SIG-M5 (cell line): ENCODE measurements at places on chromosomes 4 and X.

DNA sequence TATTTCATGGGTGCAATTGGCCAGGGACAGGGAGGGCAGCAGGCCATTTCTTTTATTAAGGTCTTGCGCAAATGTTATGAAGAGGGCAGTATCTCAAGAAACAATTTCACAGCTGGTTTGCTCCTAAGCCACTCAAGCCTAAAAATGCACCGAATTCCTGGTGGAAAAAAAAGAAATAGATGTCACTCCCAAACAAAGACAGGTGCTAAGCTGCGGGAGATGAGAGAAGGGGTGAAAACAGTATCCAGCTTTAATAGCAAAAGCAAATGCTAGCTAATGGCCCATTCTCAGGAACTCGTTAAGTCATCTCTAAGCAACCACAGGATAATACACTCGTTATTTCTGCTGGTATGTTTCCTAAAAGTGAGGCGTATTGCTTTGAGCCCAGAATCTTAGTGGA lies 116.4 kb downstream of the ARX start:
- DNase-seq = no peak

DNA sequence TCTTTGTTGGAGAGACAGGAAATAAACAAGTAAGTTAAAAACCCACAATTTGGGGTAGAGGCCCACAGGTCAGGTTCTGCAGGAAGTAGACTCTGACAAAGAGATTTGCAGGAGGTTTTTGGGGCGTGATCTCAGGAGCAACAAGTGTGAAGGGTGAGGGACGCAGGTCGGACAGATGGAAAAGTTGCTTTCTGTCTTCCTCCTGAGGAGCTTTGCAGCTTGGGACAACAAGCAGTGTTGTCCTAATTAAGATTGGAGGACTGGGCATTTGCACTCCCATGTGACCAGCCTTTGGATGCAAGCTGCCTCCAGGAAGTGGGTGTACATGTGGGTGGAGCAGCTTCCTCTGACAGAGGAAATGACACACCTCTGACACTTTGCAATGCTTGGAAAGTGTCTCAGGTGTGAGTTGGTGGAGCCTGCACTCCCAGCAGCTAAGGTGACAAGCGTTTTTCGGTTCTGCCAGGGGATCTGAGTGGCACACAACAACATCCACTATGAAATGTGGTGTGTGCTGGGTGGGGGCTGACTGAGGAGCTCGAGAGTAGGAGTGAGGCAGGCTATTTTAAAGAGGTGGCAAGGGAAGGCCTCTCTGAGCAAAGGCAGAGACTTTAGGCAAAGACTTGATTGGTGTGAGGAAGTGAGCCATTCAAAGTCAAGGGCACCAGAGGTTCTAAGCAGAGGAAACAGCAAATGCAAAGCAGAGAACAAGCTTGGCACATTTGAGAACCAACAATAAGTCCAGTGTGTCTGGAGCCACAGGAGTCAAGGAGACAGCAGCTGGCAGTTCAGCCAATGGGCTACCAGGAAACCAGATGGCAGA lies 339.8 kb upstream of the GATB start:
- DNase-seq = no peak

DNA sequence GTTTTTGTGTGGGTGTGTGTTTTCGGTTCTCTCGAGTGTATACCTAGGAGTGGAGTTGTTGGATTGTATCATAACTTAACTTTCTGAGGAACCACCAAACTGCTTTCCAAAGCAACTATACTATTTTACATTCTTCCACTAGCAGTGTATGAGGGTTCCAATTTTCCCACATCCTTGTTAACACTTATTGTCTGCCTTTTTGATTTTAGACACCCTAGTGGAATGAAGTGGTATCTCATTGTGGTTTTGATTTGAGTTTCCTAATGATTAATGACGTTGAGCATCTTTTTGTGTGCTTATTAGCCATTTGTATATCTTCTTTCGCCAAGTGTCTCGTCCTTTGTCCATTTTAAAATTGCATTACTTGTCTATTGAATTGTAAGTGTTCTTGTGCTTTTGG lies 118.6 kb downstream of the REPS2 start:
- DNase-seq = no peak

DNA sequence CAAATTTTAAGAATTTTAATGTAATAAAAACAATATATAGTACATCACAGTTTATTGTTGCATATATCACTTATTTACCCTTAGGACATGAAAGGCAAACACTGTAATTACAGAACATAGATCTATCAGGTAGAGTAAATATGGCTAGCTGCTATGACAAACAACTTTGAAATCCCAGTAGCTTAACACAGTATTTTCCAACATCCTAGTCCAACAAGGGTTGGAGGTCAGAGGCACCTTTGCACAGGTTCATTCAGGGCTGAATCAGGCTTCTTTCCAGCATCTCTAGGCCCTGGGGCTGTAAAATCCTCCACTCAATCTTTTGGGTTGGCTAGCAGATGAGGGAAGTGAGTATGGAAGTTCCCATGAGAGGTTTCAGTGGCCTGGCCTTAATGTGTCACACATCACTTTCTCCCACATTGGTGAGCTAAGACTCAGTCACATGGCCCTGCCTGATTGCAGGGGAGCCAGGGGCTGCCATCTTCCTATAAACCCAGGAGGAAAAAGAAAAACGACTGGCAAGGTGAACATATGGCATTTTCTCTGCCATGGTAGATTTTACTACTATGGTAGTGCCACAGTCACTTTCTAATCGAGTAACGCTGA lies 32.9 kb downstream of the HERC6 start:
- DNase-seq = no peak

- no peak for DNase-seq
These were observed 42.2 kb upstream of the HGFAC start for GRCh38 chr4:3399277-3400194.

DNA sequence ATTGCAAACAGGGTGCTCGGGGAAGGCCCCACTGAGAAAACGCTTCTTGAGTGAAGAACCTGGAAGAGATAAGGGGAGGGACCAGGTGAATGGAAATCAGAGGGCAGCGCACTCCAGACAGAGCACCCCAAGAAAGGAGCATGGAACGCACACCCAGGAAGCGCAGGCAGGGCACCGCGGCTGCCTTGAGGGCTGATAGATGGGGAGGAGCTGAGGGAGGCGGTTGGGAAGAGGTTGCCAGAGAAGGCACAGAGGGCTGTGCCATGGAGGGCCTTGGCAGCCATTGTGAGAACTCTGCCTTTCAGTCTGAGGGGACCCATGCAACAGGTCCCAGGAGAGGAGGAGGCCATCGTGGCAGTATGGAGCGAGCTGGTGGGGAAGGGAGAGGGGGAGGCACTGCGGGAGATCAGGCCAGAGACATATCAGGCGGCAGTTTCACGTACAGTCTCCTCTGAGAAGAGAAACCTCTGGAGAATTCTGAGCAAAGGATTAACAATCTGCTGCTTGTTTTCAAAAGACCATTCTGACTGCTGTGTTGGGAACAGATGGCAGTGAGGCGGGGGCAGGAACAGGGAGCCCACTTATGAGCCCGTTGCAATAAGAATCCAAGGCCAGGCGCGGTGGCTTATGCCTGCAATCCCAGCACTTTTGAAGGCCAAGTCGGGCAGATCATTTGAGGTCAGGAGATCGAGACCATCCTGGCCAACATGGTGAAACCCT lies 83.7 kb downstream of the PCYT1B start:
- DNase-seq = no peak

DNA sequence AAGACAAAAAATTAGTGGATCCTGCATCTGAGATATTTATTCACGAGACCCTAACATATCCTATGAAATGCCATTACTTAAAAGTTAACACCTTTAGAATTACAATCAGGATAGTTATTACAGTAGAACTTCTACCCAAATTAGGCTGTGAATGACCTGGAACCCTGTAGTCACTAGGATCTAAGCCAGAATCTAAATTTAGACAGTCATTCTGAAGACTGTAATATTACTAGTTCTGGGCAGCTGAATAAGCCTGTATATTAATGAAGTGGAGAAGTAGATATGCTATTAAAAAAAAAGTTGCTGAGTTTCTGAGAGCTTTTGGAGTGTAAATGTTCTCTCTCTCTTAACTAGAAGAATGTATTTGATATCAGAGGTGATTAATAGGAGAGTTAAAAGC lies 67.0 kb downstream of the FAM13A start:
- no peak for DNase-seq

GRCh38 chrX:134669378-134670098 lies 11.3 kb upstream of the PLAC1 start:
- DNase-seq = no peak

GRCh38 chrX:44203791-44204190 lies 139.7 kb downstream of the EFHC2 start:
- DNase-seq = no peak

DNA sequence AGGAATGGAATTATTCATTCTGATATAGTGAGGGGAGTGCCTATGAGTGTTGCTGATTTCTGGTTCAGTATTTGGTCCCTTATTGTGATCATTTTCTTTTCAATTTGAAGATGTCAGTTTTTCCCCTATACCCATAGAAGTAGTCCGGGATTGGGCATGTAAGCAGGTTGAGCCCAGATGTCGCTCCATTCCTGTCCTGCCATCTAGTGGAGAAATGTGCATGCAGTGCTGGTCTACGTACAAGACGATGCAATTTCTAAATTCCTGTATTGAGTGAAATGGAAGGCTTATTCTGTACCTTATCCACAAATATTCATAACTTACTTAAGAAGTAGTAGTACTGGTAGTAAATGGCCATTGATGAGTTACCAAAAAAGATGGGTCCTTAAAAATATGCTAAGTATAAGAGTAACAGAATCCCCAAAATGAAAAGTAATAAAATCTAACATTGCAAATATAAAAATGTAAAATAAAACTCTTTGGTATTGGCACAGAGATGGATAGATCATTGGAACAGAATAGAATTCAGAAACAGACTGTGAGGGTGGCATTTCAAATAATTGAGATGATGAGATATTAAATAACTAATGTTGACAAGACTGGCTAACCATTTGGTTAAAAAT lies 60.9 kb downstream of the UGT8 start:
- no peak for DNase-seq
